NK-92 treated with Interleukin-12 subunit alpha and Interleukin-12 subunit beta, amount 100 ng/mL, for 24 hours (cell line): ENCODE measurements at places on chromosomes 11 and 22.

GRCh38 chr22:42603427-42603826 lies 11.3 kb downstream of the POLDIP3 start:
- DNase-seq = no peak

GRCh38 chr11:69814411-69814810 lies 4.8 kb downstream of the FGF3 start:
- no peak for DNase-seq

GRCh38 chr11:66492161-66492865 lies 12.1 kb downstream of the DPP3 start:
- no peak for DNase-seq

GRCh38 chr11:86569109-86569508 lies 103.3 kb downstream of the ME3 start:
- DNase-seq = no peak

DNA sequence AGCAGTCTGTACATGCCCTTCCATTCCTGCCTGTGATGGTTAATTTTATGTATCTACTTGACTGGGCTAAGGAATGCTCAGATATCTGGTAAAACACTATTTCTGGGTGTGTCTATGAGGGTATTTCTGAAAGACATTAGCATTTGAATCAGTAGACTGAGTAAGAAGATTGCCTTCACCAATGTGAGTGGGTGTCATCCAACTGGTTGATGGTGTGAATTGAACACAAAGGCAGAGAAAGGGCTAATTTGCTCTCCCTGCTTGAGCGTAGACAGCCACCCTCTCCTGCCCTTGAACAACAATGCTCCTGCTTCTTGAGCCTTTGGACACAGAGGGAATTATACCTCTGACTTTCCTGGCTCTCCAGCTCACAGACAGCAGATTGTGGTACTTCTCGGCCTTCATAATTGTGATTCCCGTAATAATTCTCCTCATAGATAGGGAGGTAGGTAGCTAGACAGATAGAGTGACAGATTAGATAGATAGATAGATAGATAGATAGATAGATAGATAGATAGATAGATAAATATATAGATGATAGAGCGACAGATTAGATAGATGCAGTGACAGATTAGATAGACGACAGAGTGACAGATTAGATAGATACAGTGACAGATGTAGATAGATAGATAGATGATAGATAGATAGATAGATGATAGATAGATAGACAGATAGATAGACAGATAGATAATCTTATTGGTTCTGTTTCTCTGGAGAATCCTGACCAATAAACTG lies 370.6 kb downstream of the CADM1 start:
- no peak for DNase-seq

DNA sequence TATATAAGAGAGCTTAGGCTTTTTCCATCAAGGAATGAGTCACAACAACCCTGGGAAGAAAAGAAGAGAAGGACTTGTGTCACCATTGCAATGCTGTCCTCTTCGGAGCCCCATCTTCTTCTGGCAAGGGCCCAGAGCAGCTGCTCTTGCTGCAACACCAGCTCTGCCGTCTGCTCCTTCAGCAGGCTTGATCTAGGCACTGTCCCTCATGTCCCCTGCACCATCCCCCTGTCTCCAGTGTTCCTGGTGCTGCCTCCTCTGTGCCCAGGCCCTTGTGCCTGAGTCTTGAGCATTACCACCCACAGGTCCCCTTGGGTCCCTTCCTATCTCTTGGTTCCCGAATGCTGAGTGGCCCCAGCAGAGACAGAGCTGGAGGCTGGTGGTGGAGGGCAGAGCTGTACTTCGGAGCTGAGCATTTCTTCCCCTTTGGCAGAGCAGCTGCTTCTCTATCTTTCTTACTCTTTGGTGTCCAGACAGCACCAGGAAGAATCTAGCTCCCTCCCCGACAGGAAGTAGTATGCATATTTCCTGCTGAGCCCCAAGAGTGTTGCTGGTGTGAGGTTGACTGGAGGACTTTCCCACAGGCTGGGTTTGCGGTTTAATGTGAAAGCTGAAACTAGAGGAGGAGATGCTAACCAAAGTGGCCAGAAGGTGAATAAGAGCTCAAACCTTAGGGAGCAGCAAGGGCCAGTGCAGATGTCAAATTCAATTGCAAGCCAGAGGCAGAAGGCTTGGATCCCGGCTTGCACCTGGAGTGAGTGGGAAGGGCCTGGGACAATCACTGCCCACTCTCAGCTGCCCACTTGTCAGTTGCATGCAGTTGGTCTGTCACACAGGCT lies 27.8 kb downstream of the WEE1 start:
- DNase-seq = peak; percentile 74
